ENCODE measurements at places on chromosomes 3 and 15.

- DNase-seq: no peak
Measured at GRCh38 chr3:112640276-112640929, 540 bp downstream of the CCDC80 start.

GRCh38 chr3:124823206-124823605 is 64.0 kb downstream of the ITGB5 start:
- no peak for DNase-seq

DNA sequence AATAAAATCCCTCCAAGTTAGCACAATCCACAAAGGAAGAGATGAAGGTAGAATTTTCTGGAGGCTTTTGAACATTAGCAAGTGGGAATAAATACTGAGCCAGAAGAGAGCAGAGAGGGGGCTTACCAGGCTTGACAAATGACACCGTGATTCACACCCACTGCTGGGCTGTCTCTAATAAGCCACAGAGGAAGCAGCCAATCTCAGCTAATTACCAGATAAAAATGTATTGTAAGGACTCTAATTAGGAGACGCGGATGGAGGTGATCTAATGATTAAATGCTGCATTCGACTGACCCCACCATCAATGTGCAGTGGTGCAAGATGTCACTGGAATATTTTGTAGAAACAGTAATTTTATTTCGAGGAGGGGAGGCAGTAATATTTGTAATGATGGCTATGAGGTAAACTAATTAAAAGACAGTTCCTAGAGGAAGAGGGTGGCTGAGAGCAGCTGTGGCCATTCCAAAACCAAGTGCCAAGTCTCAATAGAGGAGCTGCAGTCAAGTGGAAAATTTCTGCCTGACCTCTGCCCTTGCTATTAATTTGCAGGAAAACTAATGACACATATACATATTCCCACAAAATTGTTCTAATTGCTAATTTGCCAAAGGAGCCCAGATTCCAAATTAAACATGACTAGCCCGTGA is 602.2 kb downstream of the FOXP1 start:
- DNase-seq: no peak

GRCh38 chr3:132837615-132838014 is 115.4 kb upstream of the NPHP3 start:
- no peak for DNase-seq

DNA sequence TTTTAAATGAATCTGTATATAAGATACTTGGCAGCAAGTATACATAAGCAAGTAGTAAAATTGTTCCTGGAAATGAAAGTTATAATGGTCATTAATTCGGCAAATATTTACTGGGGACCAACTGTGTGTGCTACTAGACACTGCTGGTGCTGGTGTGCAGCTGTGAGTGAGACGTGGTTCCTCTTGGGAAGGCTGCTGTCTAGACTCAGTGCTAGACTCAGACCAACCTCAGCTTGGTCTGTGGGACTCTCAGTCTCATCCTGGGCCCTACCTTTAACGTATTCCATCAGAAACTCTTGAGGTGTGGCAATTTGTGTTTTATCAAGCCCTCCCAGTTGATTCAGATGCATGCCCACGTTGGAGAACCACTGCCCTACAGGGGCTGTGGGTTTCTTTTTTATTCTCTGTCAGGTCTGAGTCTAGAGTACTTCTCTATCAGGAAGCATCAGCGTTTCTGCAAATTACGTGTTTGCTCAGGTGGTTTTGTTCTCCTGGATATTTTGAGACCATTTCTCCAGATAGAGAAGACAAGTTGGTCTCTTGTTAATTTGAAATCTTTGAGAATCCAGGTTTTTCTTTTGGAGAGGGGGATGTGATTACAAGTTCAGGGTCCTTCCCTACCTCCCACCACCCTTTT is 6.8 kb downstream of the TLNRD1 start:
- no peak for DNase-seq

DNA sequence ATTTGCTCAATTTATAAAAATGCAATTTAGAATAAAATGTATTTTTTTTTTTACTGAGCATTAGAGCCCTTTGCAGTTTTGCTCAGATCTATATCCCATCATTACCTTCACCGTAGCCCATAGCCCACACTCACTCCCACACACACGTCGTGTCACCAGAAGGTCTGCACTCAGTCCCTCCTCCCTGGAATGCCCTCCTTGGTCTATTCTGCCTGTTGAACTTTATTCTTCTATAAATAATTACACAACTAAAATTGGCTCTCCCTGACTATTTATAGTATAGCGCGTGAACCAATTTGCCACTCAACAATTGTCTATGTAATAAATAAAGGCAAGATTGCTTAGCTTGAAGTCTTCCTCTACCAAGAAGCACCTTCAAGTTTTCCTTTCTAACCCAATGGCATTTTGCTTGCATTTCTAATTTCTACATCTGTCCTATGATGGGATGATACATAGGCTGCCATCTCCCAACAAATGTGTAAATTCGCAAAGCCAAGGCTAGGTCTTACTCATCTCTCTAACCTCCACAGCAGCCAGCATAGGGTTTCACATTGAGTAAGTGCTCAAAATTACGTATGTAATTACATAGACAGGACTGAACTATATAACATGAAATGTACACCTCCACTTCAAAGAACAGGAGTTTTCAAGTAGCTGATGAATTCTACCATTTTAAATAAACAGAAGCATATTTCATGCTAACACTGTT is 172.0 kb upstream of the HES1 start:
- DNase-seq: no peak

GRCh38 chr3:15557511-15557946 is 36.0 kb upstream of the COLQ start:
- peak; percentile 83 for DNase-seq

DNA sequence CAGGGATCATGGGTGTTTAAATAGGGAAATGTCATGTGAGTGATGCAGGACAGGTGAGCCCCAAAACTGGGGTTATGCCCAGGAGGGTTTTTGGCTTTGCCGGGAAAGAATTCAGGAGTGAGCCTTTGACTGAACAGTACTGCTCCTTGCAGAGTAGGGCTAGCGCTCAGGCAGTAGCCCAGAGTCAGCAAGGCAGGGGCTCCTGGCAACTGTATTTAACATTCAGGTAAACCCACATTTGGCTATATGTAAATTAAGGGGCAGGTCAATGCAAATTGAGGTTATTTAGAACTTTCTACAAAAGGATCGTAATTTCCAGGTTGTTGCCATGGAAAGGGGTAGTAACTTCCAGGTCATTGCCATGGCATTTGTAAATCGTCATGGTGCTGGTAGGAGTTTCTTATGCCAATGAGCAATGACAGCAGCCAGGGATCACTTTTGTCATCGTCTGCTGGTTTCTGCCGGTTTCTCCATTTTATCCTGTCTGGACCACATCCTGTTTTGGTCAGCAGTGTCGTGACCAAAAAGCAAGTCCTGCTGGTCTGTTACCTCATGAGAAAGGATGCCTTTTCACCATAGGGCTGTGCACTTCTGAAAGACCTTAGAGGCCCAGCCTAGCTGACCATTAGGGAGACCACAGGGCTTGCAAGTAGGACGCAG is 24.3 kb downstream of the MTHFS start:
- no peak for DNase-seq

GRCh38 chr3:170524073-170524472 is 61.8 kb downstream of the SLC7A14 start:
- DNase-seq: no peak

DNA sequence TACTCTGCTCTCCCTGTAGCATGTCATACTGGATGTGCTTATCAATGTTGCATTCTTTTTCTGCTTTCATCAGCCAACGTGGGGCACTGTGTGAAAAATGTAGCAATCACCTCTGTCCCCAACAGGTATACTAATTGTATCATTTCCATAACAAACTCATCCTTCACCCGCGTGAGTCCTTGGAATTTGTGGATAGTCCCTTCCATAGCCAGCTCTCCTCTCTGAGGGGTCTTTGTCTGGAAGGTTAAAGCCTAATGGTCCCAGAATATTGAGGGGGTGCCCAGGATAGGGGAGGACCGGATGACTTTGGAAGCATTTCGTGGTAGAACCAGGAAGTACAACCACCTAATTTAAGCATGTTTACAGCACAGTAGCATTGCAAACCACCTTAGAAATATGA is 124.6 kb downstream of the FOXB1 start:
- no peak for DNase-seq

GRCh38 chr3:195096484-195097330 is 174.3 kb downstream of the XXYLT1 start:
- DNase-seq: no peak

- DNase-seq: no peak
Measured at GRCh38 chr3:87121856-87122255, 105.3 kb upstream of the CHMP2B start.

GRCh38 chr3:123648696-123649405 is 64.0 kb upstream of the HACD2 start:
- no peak for DNase-seq

GRCh38 chr3:116591236-116591635 is 118.3 kb upstream of the TUSC7 start:
- DNase-seq: no peak

- DNase-seq: no peak
Measured at GRCh38 chr3:25056803-25057351, 371.2 kb upstream of the RARB start.

GRCh38 chr15:95733931-95734330 is 596.6 kb upstream of the NR2F2 start:
- DNase-seq: no peak

DNA sequence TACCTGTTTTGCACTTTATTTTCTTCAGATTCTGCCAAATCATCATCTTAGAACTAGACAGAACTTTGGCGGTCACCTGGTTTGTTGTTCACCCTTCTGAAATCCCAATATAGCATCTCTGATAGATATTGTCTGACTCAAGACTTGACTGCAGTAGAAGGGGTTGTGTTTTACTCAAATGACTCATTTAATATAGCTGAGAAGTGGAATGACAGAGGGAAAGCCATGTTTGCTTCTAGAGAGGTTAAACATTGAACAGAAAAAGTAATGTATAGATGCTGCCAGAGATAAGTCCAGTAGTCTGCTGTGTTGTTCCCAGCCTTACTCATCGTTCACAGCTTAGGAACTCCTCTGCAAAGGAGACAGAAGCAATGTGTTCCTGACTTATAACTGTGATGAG is 402.0 kb downstream of the AGBL1 start:
- no peak for DNase-seq

DNA sequence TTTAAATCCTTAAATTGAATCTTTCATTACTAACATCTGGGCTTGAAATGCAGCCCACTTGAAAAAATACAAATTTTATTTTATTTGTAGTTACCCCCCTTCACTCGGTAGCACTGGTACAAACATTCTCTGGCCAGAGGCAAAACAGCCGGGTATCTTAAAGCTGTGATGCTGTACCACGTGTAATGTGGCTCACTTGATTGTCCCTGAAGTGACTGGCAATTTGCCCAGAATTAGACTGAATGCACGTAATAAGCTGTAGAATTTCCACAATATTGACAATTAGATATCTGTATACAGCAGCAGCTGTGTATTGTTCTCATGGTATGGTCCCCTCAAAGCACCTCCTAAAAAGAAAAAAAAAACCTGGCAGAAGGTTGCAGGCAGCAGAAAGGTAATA is 192.8 kb upstream of the TBC1D5 start:
- DNase-seq: no peak

- no peak for DNase-seq
Measured at GRCh38 chr3:132464066-132464465, 46.8 kb downstream of the DNAJC13 start.

DNA sequence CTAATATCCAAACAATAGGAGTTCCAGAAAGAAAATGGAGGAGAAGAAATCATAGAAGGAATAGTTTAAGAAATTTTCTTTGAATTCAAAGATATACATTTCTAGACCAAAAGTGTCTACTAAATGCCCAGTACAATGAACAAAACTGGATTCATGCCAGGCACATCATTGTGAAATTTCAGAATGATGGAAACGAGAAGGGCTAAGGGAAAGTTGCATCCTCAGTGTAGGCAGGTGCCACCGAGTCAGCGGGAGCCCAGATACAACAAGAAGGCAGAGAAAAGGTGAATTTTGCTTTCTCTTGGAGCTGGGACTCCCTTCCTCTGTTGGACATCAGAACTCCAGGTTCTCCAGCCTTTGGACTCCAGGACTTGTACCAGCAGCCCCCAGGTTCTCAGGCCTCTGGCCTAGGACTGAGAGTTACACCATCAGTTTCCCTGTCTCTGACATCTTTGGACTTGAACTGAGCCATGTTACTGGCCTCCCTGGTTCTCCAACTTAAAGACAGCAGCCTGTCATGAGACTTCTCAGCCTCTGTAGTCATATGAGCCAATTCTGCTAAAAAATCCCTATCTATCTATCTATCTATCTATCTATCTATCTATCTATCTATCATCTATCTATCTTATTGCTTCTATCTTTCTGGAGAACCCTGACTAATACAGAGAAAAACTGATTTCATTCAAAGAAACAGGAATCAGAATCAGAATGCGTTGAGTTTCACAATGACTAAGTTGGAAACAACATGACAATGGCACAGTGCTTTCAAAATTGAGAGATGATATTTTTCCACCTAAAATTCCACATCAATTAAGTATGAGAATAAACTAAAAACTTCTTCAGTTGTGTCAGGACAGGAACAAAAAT is 207.7 kb downstream of the FAM43A start:
- no peak for DNase-seq

- DNase-seq: peak; percentile 79
Measured at GRCh38 chr3:188197388-188197847, 43.5 kb downstream of the LPP start.

DNA sequence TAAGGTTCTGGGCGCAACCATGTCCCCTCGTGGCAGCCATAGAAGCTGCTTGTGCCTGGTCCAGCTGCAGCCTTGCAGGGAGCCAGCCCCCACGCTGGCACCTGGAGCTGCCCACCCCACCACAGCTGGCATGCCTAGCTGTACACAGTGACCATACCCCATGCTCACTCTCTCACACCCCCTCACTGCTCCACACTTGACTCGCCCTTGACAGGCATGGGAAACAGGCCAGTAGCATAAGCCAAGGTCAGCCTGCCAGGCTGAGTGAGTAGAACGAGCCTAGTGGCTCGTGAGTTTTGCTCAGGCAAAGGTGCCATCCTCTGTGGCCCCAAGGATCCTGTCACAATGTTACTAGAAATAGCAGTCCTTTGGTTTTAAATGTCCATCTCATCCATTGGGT is 52.7 kb upstream of the CADM2 start:
- DNase-seq: no peak

DNA sequence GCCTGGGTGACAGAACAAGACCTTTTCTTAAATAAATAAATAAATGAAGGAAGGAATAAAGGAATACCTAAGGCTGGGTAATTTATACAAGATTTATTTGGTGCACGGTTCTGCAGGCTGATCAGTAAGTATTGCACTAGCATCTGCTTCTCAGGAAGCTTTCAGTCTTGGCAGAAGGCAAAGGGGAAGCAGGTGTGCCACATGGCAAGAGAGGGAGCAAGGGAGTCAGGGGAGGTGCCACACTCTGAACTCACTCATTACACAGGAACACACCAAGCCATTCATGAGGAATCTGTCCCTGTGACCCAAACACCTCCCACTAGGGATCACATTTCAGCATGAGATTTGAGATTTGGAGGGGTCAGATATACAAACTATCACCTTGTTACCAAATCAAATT is 56.4 kb downstream of the PRKCI start:
- DNase-seq: peak; percentile 22

- peak; percentile 98 for DNase-seq
Measured at GRCh38 chr15:32688151-32688639, 29.6 kb upstream of the GREM1 start.

GRCh38 chr15:101065570-101066221 is 146.5 kb downstream of the LRRK1 start:
- DNase-seq: no peak
